Activated naive CD4-positive, alpha-beta T cell (primary cell): ENCODE measurements at places on chromosomes 7 and 10.

- no peak for DNase-seq
Observed at GRCh38 chr7:148708026-148708885, 9.6 kb downstream of the CUL1 start.

GRCh38 chr10:60664859-60665258 is 113.4 kb upstream of the CDK1 start:
- DNase-seq: no peak

- DNase-seq: no peak
Observed at GRCh38 chr7:42144604-42145003, 92.4 kb downstream of the GLI3 start.

GRCh38 chr7:106064771-106065574 is 47.1 kb downstream of the SYPL1 start:
- DNase-seq: no peak

DNA sequence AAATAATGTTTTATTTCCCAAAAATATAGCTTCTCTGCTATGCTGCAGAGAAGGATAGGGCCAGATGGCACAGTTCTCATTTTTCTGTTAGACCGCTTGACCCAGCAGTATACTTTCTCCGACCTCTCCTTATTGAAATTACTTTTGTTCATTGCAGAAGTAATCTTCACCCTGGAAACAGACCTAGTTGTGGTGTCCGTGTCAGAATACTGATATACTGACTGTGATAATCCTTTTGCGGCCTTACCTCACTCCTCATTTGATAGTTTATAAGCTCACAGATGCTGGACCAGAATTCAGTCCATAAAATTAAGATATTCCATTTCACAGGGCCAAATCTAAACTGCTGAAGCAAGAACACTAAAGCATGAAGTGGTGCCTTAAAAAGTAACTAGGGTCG is 260.6 kb upstream of the DKK1 start:
- no peak for DNase-seq

GRCh38 chr10:65518379-65518778 is 1407.5 kb upstream of the LRRTM3 start:
- DNase-seq: no peak

DNA sequence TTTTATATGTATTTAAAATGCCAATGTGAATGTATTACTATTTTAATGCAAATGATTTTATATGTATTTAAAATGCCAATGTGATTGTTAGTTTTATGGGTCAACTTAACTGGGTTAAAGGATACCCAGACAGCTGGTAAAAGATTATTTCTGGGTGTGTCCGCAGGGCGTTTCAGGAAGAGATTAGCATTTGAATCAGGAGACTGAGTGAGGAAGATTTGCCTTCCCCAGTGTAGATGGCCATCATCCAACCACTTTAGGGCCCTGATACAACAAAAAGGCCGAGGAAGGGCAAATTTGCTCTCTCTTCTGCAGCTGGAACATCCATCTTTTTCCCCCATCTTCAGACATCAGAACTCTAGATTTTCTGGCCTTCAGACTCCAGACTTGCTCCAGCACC is 116.2 kb downstream of the BAMBI start:
- DNase-seq: no peak

DNA sequence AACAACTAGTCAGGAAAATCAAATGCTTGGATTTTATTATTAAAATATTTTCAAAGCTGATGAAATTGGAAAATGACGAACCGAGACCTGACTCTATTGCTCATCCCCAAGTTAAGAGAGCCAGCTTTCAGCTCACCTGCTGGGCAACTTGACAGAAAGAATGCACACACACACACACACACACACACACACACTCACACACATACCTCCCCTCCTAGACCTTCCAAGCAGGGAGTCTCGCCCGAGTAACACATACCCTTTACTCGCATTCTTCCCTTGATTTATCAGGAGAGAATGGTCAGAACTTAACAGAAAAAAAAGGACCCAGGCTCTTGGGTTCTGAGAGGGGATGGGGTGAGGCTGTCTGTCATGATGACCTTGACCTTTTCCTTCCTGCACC is 19.1 kb downstream of the GPRIN2 start:
- DNase-seq: no peak

DNA sequence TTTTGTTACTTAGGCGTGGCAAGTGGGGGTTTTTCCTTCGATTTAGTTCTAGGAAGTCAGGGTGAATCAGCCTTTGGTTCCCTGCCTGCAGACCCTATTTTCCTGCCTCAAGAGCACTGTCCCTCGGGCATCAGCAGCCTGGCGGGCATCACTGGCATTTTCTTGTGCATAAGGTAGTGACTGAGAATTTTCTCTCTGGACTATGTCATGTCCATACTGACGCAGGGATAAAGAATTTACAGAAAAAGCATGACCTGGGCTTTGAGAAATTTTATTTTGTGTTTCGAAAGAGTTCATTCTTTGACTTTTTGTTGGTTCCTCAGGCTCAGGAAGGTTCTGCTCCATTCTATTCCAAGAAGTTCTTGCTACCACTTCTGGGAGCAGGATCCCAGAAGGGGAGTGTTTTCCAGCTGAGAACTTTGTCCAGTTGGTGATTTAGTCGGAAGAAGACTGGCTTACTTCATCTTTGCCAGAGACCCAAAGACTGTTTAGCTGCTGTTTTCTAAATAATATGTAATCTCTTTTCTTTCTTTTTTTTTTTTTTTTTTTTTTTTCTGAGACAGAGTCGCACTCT is 213.9 kb upstream of the SH2B2 start:
- DNase-seq: no peak

GRCh38 chr10:71816936-71817618 is 34.0 kb downstream of the PSAP start:
- DNase-seq: no peak

- no peak for DNase-seq
Observed at GRCh38 chr7:47500103-47500563, 81.8 kb downstream of the TNS3 start.

- DNase-seq: no peak
Observed at GRCh38 chr10:124092860-124093773, at the start of gene CHST15. TSS of gene CHST15 (minus strand) at chr10:124093598. CDS start at chr10:124046212, 47,386 bp downstream.

GRCh38 chr7:91655656-91656055 is 224.8 kb downstream of the MTERF1 start:
- DNase-seq: no peak

- no peak for DNase-seq
Observed at GRCh38 chr10:31346953-31347352, 27.9 kb downstream of the ZEB1 start.

DNA sequence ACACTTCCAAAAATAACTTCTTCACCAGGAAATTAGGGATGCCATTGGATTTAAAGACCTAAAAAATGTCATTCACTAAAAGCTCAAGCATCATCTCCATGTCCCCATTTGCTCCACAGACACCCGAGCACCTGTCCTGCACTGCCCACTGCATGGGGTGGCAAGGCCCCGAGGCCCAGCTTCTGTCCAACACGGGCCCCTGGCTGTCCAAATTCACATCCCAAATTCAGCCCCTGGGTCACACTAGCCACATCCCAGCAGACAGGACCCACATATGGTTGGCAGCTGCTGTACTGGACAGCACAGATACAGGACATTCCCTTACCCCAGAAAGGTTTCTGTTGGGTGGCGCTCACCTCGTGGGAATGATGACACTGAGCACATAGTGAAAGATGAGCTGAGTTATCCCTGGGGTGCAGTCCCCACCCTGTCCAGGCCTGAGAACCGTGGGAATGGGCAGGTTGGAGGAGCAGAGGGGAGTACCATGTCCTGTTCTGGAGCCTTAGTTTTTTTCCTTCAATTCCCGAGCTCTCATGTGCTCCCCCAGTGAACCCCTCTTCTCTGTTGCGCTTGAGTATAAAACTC is 55.3 kb downstream of the CSGALNACT2 start:
- DNase-seq: no peak

GRCh38 chr10:78781251-78781913 is 287.4 kb upstream of the ZMIZ1 start:
- no peak for DNase-seq

DNA sequence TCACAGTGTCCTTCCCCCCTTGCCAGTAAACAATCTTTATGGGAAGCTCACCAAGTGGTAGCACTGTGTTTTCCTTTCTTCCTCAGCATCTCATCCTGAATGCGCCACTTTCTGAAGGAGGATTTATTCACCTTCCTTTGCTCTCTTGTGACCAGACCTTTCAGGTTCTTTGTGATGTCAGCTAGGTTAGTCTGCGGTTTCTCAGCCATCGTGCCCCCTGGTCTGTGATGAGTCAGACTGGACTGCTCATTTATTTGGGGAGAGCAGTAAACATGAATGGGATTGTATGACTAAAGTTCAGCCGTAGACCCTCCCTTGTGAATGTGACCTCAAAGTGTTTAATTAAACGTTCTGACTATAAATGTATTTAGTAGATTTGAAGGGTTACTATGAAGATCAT is 235.1 kb upstream of the CELF2 start:
- DNase-seq: no peak

- DNase-seq: no peak
Observed at GRCh38 chr7:97457054-97457453, 274.8 kb upstream of the TAC1 start.

GRCh38 chr10:113335592-113335991 is 217.3 kb upstream of the HABP2 start:
- DNase-seq: no peak

DNA sequence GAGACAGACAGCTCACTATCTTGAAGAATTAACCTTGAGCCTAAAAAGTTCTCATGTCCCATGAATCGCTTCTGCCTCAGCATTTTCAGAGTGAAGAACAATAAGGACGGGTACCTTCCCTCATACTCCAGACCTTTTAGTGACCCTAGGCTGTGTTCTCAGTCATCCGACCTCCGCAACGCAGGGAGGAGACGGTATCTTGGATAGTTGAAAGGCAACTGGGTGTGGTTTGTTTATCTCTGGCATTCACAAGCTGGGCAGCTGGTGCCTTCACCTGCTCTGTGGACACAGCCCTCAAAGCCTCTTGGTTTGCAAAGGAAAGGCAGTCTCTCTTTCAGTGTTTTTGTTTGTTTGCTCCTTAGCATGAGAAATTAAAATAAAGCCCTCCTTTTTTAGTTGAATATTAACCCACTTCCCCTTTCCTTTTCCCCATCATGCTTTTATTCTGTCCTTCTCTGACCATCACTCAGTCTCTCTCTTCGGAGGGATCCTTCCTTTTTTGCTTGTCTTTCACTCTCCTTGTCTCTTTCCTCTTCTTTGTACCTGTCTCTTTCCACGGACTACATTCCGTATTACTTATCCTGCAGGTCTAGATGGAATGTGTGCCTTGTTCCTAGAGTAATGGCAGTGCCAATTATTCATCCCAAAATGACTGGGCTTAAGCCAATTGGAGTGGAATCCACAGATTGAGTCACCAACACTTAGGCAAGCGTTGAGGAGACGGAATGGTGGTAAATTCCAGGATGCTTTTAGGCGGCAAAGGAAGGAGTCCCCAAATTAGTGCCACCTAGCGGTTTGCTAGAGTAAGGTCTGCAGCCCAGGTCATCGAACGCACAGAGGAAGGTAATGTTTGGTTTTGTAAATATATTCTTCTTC is 45.8 kb downstream of the PRR15 start:
- no peak for DNase-seq

GRCh38 chr7:87833130-87833529 is 43.0 kb downstream of the SLC25A40 start:
- no peak for DNase-seq

DNA sequence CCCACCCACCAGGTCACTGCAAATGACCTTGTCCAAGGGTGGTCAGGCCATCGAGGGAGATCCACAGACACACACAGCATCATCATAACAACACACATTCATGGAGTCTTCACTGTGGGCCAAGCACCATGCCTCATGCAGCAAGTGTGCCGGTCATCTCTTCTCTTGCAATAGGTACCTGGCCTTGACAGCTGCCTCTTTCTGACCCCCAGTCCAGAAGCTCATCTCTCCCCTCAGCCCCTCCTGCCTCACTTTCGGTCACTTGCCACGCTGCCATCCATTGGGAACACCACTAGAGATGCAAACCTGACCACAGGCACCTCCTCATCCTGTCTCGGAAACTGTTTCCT is 75.9 kb downstream of the OAT start:
- DNase-seq: no peak

- DNase-seq: no peak
Observed at GRCh38 chr7:112293416-112293815, 86.9 kb downstream of the ZNF277 start.

GRCh38 chr10:13526948-13527863 is 1.6 kb downstream of the BEND7 start:
- DNase-seq: no peak

DNA sequence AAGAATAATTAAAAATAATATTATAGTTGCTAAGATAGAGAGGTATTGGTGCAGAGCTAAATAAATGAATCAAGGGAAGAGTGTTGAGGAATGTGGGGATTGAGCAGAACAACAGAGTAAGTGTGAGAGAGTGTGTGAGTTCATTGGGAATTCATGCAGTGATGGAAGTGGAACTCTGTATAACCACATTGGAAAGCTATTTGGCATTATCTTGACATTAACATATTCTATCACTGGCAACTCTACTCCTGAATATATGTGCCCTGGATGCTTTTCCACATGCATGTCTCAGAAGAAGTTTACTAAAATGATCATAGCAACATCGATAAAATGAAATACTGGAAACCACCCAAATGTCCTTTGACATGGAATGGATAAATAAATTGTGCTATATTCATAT is 164.1 kb downstream of the SEMA3E start:
- no peak for DNase-seq

DNA sequence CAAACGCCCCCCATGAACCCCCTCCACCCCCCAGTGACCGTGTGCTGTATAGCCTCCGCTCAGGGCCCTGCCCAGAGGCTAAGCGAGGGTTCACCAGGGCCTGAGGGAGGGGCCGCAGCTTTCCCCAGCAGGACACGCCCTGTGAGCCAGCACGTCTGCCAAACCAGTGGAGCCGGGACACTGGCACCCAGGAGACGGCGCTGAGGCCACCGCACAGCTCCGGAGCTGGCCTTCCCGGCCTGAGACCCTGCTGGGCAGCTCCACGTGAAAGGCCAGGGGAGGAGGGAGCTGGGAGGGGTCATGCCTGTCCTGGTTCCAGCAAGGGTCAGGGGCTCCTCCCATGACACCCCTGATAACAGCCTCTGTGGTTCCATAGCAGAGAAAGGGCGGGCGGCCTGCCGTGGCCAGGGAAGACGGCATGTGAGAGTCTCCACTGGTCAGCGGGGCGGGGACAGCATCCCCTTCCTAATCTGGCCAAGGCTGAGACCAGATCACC is 278.3 kb downstream of the ELFN1 start:
- DNase-seq: no peak

DNA sequence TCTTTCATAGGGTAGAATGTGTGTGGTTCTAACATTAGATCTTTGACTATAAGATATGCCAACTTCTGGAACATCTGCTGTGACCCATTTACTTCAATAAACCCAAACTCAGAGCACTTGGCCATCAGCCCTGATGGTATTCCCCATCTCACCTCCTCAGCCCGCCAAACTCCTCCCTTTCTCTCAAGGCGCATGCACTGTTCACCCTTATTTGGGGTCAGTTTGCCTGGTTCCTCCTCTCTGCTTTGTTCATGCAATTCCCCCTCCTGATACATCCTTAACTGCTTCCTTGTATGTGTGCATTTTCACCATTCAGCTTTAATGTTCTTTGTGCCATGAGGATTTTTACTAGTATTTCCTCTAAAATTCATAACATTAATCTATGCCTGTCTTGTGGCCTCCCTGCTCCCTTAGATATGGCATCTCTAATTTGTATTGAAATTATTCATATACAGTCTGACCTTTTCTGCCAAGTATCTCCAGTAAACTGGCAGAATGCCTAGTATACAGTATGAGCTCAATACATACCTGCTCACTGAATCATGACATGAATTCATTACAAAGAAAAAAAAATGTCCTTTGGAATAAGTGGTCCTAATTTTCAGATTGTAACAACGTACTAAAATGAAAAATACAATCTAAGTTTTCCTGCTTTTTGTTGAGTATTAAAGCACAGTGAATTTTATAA is 336.8 kb upstream of the IGFBP3 start:
- no peak for DNase-seq

- no peak for DNase-seq
Observed at GRCh38 chr7:37944737-37945054, 24.3 kb downstream of the EPDR1 start.
